ENCODE measurements at places on chromosomes 2 and 18.

GRCh38 chr2:236744281-236744705 lies 174.7 kb downstream of the ACKR3 start:
- no peak for DNase-seq

GRCh38 chr2:105545730-105546627 lies 147.1 kb upstream of the FHL2 start:
- peak; percentile 24 for DNase-seq

- no peak for DNase-seq
Observed at GRCh38 chr18:8005870-8006569, 438.9 kb downstream of the PTPRM start.

DNA sequence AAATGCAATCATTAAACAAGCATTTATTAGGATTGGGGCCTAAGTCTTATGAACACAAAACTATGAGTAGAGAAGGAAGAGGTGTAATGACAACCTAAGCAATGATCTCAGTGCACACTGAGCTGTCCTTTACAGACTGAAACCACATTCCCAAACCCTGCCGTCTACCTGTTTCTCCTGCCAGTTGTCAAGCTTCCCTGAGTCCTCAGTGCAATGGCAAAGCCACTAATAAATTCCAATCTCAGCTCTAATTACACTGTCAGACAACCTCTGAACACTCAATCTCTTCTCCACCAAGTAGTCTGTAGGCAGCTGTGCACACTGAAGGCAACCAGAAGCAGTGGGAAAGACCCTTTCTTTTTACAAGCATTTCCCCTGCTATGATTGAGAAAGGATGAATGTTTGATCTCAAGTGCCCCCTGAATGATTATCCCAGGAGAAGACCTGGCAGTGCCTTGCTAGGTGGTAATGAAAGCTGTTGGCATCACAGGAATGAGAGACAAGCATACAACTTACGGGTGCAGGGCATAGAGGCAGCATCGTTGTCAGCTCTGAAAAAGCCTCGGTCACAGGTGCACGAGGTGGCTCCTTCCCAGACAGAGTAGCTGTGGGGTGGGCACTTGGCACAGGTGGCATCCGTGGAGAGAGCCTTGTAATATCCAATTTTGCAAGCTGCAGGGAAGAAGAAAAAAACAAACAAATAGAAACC lies 71.4 kb downstream of the EPHA4 start:
- no peak for DNase-seq

GRCh38 chr2:85266146-85267041 lies 61.4 kb downstream of the TGOLN2 start:
- DNase-seq: peak; percentile 31

DNA sequence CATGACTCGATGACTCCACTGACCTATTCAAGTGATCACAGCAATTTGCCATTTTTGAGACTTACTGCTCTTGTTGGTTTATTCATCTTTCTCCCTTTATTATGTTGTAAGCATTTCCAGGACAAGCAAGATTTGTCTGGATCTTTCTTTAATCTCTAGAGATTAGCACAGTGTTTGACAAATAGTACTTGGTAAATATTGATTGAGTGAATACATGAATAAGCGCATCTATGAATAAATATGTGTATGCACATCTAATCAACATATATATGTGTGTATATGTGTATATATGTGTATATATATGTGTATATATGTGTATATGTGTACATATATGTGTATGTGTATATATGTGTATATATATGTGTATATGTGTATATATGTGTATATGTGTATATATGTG lies 7.3 kb downstream of the TMX3 start:
- no peak for DNase-seq

GRCh38 chr2:111184725-111185310 lies 64.1 kb downstream of the BCL2L11 start:
- no peak for DNase-seq

DNA sequence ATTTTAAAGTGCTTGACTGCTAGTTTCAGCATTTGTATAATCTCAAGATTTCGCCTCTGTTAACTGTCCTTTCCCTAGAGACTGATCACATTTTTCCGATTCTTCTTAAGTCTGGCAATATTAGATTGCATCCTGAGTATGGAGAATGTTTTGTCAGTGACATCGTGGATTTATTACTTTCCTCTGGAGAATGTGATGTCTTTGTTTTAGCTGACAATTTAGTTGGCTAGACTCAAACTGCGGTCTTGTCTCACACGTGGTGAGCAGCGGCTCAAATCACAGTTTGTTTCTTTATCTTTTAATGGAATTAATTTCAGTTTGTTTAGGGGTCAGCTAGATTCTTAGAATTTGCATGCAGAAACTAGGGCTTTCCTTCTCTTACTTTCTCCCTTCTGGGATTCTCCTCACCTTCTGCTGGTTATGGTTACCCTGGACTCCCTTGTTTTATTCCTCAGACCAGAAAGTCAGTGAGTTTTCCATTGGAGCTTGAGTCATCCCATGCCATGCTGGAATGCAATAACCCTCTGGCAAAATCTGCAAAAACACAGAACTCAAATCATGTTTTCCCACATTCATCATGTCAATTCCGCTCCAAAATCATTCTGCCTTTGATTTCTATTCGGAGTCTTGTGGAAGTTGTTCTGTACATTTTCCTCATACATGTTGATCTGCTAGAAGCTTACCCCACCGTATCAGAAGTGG lies 327.2 kb upstream of the TRIB2 start:
- no peak for DNase-seq

DNA sequence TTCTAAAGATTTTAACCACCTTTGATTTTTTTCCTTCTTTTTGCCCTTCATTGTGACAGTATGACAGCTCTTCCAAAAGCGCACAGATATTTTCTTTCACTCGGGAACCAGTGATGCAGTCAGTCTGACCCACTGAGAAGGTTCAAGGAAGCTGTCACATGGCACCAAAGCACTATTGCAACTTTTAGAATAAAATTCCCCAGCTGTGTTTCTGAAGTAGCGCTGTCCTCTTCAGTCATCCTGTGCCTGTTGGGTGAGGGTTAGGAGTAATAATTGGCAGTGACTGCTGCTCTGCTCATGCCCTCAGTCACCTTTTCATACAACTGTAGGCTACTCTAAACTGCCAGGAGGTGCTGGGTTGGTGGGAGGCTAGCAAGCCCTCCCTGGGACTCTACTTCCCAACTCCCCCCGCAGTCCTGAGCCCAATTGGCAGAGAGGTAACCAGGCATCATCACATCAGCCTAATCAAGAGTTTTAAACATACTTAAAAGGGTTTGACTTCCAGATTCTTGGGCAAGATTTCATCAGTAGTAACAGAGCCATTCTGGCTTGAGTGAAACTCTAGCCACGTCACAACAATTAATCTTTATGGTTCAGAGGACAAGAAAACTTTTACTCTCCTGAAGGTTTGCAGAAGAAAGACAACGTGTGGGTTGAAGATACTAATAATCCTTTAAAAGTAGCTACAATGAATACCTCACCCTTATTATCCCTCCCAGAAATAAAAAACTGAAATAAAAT lies 473.3 kb downstream of the FBXO15 start:
- no peak for DNase-seq

DNA sequence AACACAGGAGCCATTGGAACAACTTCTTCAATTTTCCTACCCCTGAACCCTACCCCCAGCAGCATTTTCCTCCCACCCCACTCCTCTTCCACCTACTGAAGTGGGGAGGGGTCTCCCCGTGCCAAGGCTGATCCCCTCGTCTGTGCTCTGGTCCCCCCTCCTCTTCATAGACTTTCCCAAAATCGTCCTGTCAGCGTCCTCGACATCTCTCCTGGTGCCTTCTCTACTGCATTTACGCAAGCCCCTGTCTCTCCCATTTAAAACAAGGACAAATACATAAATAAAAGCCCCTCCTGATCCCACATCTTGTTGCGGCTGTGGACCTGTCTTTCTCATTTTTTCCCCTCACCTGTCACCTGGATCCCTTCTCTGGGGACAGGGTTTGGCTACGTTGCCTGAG lies 42.2 kb downstream of the EMX1 start:
- DNase-seq: no peak

DNA sequence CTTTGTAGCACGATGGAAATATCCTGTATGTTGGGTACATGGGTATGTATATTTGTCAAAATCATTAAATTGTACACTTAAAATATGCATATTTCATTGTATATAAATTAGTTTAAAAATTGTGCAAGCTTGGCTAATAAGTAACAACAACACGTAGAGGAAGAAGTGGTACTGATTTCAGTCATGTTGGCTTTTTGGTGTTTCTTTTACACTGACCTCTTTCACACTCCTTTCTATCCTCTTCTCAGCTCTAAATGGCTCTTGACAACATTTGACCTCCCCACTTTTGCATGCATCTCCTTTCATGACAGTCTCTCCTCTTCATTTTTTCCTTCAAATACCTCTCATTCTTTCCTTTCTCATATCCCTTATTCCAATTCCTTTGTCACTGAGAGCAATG lies 801.4 kb upstream of the ZEB2 start:
- no peak for DNase-seq

DNA sequence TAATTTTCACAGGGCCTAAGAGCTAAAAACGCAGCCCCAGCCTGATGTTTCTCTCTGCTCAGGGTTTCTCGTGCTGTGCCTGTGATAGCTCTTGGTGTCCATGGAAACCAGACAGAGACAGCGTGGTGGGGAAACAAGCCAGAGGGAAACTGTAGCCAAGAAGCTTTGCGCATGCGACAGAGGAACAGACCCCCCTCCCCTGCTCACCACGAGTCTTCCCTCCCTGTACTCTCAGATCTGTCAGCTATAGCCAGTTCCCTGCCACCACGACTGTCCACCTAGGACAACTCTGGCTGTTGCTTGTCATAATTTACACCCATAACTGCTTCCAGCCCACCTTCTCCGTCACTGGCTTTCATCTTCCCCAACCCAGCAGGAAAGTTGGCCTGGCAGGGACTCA lies 13.2 kb upstream of the DNAJC27 start:
- DNase-seq: no peak

- no peak for DNase-seq
Observed at GRCh38 chr2:158726911-158727592, 68.1 kb upstream of the DAPL1 start.

GRCh38 chr2:137975280-137976271 lies 11.3 kb downstream of the HNMT start:
- no peak for DNase-seq

GRCh38 chr2:127860130-127860529 lies 2.2 kb upstream of the POLR2D start:
- no peak for DNase-seq

DNA sequence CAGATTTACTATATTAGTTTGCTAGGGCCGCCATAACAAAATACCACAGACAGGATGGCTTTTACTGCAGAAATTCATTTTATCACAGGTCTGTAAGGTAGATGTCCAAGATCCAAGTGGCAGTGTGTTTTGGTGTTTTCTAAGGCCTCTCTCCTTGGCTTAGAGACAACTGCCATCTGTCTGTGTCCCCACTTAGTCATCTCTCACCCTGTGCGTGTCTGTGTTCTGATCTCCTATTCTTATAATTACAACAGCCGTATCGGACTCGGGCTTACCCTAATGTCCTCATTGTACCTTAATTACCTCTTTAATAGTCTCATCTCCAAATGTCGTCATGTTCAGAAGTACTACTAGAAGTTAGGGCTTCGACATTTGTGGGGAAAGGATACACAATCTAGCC lies 362.3 kb upstream of the CDH19 start:
- DNase-seq: no peak

DNA sequence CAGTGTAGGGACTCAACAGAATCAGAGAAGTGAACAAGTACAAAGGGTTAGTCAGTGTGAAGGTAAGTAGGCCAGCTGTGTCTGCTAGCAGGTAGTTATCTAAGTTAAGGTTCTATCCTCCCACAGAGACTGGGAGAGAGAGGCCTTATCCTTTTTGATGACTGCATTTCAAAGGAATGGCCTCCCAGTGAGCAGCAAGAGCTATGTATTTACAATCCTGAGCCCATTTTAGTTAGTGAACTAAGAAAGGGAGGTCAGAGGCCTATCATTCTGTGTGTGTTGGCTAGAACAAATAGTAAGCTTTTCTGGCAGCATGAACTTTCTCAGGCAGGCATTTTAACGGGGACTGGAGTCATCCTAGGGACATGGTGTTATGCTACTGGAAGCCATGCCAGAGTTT lies 182.9 kb downstream of the VWC2L start:
- no peak for DNase-seq

- DNase-seq: no peak
Observed at GRCh38 chr2:23127465-23127864, 257.5 kb upstream of the KLHL29 start.

DNA sequence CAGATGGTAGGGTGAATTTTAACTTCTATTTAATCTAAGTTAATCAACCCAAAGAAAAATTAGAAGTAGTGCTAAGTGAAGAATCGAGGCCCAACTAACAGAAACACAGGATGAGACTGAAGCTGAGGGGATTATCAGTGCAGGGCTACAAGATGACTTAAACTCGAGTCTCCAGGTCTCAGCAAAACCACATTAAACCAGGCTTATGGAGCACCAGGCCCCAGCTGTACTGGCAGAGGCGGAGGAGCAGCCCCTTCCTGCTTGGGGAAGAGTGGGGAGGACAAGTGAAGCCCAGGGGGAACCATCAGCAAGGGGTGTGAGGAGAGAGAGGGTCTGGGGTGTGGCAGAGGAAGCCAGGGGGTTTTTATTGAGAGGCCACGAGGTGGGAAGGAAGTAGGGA lies 135.9 kb upstream of the EPAS1 start:
- no peak for DNase-seq

GRCh38 chr2:72864500-72864899 lies 22.7 kb upstream of the SPR start:
- no peak for DNase-seq

- DNase-seq: no peak
Observed at GRCh38 chr2:238079874-238080327, 19.1 kb downstream of the SCLY start.

GRCh38 chr2:60370814-60371213 lies 182.6 kb downstream of the BCL11A start:
- no peak for DNase-seq

DNA sequence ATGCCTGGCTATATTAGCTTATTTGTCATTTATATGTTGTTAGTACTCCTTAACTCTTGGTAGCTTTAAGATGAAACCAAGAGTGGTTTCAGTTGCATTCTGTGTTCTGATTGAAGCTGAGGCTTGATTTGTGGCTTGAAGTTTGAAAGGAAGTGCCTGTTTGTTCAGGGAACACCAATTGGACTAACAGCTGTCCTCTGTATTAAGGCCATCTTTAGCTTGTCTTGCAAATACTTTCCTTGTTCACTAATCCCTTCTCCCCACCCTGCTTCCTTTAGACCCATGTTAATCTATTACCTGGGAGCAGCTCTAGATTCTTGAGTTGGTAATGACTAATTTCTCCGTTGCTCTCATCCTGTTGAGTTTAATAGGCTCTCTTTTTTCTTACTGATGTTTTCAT lies 13.4 kb downstream of the ITGA6 start:
- no peak for DNase-seq

GRCh38 chr2:105744091-105744908 lies 412 bp upstream of the NCK2 start:
- DNase-seq: no peak

GRCh38 chr2:230775737-230776136 lies 63.1 kb downstream of the CAB39 start:
- no peak for DNase-seq

DNA sequence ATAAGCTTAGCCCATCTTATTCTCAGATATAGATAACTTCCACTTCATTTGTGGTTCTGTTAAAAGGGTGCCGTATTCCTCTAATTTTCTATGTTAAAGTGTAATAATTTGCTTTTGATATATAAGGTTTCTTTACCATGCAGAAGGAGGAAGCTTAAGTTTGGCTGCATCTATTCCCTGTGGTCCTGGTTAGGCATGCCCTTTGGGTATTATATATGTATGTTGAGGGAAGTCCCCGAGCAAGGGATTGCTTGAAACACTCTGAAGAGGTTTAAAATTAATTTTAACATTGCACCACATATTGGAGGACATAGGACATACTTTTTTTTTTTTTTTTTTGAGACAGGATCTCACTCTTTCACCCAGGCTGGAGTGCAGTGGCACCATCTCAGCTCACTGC lies 16.9 kb upstream of the MYO1B start:
- no peak for DNase-seq

- no peak for DNase-seq
Observed at GRCh38 chr18:21509062-21509461, 91.4 kb downstream of the ESCO1 start.
